ENCODE measurements at places on chromosomes 6 and 20.
A peak's percentile ranks its signal among the peaks of the same experiment; 100 is the strongest.

DNA sequence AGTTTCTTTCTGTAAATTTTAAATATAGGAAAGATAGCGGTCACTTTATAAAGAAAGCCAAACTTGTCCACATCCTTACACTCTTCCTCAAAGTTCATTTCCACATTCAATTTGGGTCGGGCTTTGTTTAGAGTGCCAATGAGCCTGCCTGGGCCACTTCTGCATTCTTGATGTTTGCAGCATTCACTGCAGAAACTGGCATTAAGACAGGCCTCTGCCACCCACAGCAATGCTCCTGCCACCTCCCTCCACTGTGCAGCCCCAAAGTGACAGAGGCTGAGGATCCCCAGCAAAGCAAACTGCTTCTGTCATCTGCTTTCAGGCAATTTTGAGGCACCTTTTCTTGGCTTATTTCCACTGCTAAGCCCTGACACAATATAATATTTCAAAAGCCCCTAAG, 61.2 kb downstream of the TNFAIP3 start:
- peak; percentile 89 for DNase-seq

DNA sequence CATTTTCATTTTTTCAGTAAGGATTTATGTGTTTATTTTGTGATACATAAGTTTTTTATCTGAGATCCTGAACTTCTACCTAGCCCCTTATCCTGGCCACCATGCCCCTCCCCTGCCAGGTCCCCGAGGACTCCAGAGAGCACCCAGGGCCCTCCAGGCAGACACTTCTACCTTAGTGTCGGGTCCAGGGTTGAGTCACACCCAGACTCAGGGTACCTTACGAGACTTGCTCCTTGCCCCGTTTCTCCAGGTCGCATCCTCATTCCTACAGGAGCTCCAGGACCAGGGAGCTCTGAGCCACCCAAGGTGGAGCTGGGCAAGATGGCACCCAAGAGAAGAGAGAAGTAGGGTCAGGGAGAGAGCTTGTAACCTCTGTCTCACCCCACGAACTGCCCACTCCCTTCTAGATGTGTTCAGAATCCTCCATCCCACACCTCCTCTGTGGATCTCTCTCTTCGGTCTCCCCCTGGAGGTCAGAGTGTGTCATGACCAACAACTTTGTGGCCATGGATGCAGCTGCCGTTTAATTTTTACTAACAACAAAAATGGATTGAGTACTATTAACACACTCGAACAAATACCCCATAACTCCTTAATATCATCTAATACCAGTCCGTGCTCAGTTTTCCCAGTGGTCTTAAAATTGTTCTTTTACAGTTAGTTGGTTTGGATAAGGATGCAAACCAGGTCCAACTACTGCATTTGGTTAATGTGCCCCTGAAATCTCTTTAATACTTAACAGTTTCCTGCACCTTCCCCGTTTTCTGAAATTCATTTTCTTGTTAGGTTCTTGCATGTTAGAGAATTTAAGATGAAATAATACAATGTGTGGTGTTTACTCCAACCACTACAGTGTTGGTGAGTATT, 130.6 kb upstream of the INSM1 start:
- DNase-seq, result peak; percentile 51

GRCh38 chr20:16040742-16041141, 532.5 kb downstream of the KIF16B start:
- peak; percentile 85 for DNase-seq

- DNase-seq, result no peak
These were observed 51.3 kb downstream of the ZNF831 start for GRCh38 chr20:59214606-59215547.

- DNase-seq, result peak; percentile 18
These were observed 44.5 kb downstream of the RAMACL start for GRCh38 chr6:166541876-166542579.

GRCh38 chr20:8423482-8423881, 291.4 kb downstream of the PLCB1 start:
- DNase-seq, result no peak

DNA sequence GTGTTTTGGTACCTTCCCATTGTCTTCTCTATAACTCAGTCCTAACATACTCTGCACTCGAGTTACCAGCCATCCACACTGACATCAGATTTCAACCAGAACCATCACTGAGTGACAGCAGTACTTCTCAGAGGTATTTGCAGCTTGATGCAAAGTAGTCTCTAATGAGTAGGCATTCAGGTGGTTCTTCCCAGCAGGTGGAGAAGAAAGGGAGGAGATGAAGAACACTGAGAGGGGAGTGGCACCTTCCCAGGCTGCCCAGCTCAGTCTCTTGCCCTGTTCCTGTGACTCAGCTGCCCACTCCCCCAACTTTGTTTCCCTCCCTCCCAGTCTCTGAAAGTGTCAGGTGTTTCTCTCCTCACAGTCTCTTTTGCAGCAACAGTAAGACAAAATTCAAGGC, 38.7 kb upstream of the SMIM28 start:
- DNase-seq, result no peak

DNA sequence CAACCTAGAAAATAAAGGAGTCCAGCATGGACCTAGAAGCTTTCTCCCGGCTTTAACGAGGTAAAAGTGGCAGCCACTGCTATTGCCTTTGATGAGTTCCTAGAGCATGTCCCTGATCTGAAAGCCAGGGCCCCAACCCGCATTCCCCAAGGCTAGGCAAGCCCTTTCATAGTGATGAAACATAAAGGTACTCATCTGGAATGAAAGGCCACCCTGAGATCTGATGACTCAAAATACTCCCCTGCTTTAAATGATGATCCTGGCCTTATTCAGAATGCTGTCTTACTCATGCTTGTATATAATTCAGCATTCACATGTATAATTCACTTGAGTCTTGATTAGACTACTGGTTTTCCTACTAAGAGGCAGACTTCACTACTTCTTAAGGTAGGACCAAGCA, 21.3 kb downstream of the TTPAL start:
- no peak for DNase-seq

DNA sequence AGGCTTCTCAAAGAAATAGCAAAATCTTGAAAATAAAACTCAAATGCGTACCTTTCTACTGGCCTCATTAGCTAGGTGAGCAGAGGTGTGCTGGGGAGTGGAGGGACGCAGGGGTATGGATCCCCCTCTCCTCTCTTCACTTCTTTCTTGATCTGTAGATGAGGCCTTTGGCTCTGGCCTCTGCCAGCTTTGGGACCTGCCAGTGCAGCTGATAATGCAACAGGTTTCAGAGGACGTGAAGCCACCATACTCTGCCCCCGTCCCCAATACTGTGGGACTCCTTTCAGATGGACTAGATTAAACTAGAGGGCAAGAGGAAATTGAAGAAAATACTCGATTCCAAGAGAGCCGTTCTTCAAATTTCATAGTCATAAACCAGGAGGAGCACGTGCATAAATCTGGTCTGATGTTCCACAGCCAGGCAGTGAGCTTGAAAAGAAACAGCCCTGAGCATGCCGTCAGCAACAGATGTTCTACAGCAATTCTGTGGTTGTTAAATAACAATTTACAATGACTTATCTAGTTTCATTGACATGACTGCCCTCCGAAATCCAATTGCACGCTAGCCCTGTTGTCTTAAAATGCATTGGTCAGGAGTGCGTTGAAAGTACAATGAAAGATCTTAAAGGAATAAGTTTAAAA, 245.3 kb upstream of the FOXQ1 start:
- no peak for DNase-seq

DNA sequence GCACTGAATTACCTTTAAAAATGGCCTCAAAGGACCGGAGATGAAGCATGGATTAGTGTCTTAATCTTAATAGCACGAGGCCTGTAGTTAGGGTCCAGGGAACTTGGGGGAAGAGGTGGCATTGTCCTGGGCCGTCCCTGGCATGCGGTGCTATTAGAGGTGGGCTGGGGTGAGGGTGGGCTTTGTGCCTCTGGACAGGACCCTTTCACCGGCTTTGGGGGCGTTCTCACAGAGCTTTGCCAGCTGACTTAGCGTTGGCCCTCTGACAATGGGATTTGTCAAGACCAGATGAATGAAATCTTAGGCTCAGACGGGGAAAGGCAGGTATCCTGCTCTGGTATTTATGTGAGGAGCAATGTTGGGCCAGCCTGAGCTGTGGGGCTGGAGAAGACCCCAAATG, 59.6 kb downstream of the ERMARD start:
- no peak for DNase-seq

DNA sequence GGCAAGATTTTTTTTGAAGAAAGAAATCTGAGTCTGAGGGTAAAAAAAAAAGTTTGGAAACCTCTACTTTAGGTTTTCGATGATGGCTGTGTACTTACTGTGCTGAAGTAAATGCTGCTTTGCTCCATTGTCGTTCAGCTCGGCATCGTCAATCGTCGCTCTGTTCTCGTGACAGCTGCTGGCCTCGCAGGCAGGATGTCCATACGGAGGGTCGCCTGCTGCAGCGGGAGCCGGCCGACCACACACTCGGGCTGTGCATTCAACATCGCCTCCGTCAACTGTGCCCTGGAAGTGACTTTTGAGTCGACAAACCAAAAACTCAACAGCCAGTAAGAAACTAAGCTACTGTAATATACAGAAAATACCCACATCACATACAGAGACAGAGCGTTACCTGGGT, 53.1 kb upstream of the SMOC2 start:
- DNase-seq, result no peak

DNA sequence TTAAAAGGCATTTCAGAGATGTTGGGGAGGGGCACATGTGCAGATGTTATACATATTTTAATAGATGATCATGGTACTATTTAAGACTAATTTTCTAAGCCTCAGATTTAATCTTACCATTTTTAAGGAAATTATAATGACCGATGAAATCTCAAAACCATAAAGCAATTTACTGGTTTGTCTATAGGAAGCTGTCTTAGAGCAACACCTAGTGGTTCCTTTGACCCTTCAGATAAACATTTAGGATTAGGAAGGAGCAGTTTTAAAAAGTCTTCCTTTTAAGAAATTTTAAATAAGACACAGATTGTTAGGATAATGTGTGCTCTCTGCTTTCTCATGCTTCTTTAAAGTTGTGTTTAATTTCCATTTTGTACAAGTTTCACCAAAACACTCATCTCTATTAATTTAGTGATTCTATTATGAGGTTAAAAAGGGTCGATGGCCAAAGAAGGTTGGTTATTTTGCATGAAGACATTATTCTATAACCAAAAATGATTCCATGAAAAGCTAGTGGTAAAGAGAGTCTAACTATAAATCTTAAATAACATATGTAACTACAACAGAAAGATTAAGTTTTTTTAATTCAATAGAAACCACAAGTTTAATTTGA, 376.4 kb downstream of the HACE1 start:
- no peak for DNase-seq

DNA sequence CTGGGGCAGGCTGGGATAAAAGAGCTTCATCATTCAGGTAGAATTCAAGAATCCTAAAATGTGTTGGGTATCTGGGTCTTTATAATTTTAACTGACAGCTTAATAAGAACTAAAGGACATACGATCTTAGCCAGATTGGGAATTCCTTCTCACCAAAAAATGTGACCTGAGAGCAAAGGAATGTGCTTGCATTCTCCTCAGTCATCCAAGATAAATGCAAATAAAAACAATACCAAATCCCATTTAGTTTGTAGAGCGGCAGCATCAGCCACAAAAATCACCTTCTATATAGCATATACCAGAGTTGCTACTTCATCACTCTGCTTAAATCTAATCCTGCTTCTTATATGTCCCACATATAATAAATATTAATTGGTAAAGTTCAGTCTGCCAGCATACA, 16.9 kb downstream of the USP49 start:
- DNase-seq, result no peak

GRCh38 chr6:161542346-161542980, 268.6 kb upstream of the AGPAT4 start:
- DNase-seq, result no peak

- DNase-seq, result no peak
These were observed 18.8 kb downstream of the RIPOR3 start for GRCh38 chr20:50672400-50673145.

- DNase-seq, result no peak
These were observed 44.2 kb upstream of the RNF146 start for GRCh38 chr6:127222418-127222817.

DNA sequence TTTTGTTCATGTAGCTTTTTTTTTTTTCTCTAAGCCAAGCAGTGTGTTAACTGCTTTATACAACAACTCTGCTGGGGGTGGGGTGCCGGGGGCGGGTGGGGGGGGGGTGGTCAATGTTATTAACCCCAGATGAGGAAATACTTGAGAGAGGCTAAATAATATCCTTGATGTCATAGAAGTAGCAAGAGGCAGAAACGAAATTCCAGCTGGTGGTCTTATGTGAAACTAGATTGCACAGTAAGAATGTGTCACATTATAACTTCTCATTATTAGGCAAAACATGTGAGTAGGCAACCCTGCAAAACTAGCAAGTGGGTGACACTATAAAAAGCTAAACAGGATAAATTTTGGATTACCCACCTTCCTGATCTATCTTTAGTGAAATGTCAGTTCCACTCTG, 12.8 kb downstream of the MYLK4 start:
- DNase-seq, result peak; percentile 88

GRCh38 chr6:157906537-157907061, 75.1 kb upstream of the SYNJ2 start:
- DNase-seq, result no peak

DNA sequence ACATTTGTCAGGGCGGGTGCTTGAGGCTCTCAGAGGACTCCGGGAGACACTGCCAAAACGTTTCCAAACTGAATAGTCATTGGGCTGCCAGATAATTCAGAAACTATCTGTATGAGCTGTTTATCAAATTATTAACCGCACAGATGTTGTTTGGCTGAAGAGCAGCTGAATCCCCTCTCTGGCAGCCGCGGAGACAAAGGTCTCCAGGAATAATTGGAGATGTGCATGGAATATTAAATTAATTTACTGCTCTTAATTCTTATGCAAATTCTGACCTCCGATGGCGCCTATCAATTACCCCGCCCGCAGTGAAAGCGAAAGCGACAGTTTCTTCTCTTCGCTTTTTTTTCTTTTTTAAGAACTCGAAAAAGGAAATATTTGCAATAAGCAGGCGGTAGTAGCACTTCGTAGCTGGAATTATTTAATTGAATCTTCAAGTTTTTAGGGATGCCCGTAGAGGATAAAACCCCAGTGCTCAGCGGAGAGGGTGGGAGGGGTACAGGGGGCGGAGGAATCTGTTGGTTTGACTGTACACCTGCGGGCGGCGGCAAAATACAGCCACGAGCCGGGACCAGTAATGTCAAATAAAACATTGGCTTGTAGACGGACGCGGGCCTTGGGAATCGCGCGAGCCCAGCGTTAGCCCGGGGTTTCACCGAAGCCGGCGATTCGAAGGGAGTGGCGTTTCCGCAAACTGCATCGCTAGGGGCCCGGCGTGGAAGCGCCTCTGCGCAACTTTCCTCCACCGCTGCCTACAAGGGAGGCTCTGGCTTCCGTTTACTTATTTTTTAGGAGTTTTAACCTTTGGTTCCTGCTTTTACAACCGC, 6.2 kb downstream of the LINC00237 start:
- peak; percentile 80 for DNase-seq

- DNase-seq, result no peak
These were observed 594.6 kb downstream of the COL12A1 start for GRCh38 chr6:74611220-74611619.

DNA sequence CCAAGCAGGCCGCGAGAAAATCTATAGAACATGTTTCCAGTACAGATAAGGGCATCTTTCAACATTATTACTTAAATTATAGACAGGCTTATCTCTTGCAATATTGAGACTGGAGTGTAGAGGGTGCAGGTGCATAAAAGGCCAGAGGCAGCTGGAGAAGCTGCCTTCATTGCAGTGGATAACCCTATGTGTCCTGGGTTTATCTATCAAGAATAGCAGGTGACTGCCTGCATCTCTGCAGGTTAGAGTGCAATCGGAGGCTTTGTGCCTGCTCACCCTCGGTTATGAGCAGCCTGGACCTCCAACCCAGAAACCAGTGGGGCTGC, 28.7 kb upstream of the ECI2 start:
- no peak for DNase-seq

GRCh38 chr6:11023032-11023431, 21.1 kb downstream of the ELOVL2 start:
- no peak for DNase-seq
